ENCODE measurements at places on chromosomes 3 and 15.

GRCh38 chr3:127490271-127491023, 100.1 kb downstream of the TPRA1 start:
- DNase-seq, result no peak

DNA sequence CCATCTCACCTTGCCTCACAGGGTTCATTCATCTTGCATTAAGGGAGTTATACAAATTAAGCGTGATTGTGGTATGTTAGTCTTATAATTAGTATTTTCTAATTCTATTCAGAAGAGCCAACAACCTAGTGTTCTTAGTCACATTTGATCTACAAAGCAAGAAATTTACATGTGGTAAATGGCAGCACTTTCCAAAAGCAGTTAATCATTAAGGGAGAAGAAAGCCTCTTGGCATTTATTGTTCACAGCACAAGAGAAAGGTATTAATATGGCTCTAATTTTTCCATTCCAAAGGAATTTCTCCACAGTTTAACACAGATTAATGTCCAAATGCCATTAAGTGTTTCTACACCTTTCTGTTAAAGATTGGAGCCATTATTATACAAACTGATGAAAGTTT, 1077.1 kb downstream of the ZPLD1 start:
- no peak for DNase-seq

DNA sequence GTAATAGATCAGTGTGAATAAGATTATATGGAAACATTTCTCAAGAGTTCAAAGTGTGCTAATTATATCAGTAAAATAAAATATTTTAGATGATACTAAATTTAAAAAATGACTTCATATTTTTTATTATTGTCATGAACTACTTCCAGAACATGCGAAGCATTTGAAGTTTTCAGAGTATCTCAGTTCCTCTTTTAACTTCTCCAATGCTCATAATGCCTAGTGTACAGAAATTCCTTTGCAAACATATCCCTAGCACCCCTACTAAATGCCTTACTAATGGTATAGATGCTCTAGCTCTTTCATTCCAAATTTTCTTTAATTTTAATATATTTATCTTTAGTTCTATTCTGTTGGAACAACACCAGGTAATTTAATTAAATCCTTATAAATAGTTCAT, 580.4 kb downstream of the CADM2 start:
- no peak for DNase-seq

- no peak for DNase-seq
Measured at GRCh38 chr3:115804200-115804599, 180.9 kb downstream of the GAP43 start.

DNA sequence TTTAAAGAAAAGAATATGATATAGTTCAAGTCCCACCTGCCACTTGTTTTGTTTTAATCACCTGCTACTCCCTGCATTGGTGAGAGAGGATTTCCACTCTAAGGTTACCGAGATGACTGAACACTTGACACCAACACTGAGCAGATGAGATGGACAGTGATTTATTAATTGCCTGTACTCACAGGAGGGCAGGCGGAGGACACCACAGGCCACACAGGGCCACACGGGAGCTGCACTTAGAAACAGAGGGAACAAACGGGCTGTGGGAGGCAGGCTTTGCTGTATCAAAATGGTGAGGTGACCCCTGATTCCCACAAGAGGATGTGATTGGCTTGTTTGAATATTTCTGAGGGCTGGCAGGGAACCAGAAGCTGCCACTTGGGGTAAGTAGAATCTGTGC, 10.8 kb downstream of the MINAR1 start:
- no peak for DNase-seq

DNA sequence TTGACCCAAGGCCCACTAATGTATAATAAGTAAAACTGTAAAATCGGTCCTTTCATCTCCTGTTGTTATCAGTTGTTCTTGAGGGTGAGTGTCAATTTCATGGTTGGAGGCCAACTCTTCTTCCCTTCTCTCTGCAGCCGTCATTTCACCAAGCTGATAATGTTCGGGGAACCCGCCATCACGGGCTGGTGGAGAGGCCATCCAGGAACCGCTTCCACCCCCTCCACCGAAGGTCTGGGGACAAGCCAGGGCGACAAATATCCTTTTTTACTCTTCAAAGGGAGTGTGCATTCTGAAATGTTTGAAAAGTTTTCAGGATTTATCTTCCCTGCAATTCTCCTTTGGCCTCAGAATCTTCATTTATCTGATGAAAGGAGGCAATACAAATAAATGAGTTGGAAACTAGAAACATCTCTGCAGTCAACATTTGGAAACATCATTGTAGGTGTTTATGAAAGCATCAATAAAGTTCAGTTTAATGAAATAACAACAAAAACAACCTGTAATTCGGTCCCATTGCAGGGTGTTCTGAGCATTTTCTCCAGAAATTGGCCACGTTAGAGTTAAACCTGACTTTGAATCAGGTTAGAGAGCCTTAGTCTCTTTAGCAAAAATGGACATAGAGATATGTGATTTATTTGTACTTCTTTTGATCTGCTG, 63.9 kb downstream of the CRTC3 start:
- DNase-seq, result no peak

Measured in cardiac fibroblast (primary cell).